ENCODE measurements at places on chromosomes 11 and 22.

GRCh38 chr11:72237112-72237931 is 6.7 kb downstream of the PHOX2A start:
- DNase-seq, result no peak

DNA sequence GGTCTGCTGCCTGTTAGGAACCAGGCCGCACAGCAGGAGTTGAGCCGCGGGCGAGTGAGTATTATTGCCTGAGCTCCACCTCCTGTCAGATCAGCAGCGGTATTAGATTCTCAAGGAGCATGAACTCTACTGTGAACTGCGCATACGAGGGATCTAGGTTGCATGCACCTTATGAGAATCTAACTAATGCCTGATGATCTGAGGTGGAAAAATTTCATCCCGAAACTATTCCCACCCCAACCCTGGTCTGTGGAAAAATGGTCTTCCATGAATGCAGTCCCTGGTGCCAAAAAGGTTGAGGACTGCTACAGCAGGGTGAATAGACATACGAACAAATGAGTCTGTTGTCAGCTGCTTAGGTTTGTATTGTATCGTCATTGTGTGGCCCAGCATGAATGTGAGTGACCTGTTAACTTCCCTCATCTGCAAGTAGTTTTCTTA is 29.8 kb downstream of the RNF141 start:
- no peak for DNase-seq

DNA sequence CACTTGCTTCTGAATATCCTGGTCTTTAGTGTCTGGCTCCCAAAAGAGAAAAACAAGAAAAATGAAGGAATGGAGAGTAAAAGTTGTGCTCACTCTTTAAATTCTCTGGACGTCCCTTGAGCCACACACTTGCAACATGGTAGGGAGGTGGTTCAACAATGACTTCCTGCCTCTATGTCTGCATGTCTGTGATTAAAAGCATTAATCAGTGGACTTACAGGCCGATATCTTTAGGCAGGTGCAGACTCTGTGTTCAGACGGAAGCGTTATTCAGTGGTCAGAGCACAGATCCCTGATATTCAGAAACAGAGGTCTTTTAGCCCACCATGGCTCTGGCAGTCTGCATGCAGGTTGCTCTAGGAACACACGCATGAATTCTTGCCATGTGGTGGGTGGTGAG is 1920.0 kb upstream of the RAG2 start:
- DNase-seq, result no peak

DNA sequence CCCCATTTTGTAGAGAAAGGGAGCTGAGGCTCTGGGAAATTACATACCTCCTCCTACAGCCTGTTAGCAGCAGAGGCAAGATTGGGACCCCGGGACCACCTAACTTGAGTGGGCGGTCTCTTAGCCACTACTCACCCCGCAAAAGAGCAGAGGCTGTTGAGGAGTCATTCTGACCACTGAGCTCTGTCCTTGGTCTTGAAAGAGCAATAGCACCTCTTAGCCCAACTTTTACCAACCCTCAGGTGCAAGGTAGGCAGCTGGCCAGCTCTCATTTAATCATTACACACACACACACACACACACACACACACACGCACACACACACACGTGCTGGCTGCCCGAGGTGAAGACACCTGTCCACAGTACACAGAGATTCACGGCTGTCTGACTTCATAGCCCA is 115.8 kb upstream of the ASPHD2 start:
- no peak for DNase-seq

DNA sequence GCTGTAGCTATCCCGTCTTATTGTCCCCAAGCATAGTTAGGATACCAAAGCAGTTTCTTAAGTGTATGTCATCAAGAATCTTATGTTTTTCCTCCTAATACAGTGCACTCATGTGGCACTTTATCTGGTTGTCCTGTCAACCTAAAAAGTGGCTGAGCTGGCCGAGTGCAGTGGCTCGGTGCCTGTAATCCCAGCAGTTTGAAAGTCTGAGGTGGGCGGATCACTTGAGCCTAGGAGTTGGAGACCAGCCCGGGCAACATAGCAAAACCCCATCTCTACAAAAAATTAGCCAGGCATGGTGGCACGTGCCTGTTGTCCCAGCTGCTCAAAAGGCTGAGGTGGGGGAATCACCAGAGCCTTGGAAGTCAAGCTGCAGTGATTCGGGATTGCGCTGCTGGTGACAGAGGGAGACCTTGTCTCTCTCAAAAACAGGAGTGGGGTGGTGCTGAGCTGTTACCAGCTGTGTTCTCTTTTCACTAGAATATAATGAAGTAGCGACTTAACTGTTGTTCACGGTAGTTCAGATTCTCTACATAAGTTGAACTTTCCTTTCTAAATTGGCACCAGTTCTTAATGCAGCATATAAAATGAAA is 48.1 kb downstream of the EP300 start:
- DNase-seq, result no peak

GRCh38 chr11:130145975-130146776 is 13.4 kb upstream of the ST14 start:
- DNase-seq, result no peak

- no peak for DNase-seq
Observed at GRCh38 chr11:73932781-73933180, 18.0 kb upstream of the DNAJB13 start.

GRCh38 chr22:25021976-25022711 is 69.6 kb downstream of the KIAA1671 start:
- no peak for DNase-seq

DNA sequence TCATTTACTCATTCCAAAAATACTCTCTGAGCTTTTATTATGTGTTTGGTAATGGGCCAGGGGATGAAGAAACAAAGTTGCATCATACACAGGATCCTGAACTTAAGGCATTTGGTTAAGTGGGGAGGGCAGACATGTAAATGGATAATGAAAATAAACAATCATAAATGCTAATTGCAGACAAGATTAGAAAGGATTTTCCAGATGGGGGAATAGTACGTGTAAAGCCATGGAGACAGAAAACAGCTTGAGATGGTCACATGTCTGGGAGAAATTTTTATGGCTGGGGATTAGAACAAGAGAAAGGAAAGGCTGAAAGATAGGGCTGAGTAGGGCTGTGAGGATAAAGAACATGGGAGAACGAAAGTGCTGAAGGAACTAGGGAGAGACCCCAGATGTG is 534.3 kb upstream of the LARGE1 start:
- DNase-seq, result no peak

DNA sequence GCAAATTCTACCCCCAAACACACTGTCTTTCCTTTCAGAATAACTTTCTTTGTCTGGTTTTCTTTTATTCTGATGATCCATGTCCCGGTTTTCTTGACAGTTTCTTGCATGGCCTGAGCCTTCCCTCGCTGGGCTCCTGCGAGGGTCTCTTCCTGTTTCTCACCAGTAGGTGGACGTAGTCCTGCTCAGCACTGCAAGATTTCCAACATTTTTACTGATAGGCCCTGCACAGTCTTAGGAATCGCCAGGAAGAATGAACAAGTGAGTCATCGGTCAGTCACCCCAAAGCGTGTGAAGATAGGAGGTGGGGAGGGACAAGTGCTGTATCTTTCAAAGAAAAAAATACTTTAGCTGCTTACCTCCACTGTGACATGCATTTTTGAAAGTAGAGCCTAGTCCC is 16.9 kb upstream of the KIRREL3 start:
- peak; percentile 55 for DNase-seq

DNA sequence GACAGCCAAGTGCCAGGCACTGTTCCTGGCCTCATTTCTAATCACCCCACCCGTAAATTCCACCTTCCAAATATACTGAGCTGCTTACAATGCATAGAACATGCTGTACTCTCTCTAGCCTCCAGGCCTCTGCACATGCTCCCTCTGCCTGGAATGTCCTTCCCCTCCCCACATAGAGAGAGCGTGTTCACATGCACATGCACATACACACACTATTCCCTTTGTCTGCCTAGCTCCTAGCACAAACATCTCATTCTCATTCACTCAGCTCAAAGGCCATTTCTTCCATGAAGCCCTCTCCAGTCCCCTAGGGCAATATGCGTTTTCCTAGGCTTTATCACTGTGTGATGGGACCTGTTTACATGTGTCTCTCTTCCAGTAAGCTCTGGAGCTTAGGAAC is 144.6 kb downstream of the WT1 start:
- no peak for DNase-seq

DNA sequence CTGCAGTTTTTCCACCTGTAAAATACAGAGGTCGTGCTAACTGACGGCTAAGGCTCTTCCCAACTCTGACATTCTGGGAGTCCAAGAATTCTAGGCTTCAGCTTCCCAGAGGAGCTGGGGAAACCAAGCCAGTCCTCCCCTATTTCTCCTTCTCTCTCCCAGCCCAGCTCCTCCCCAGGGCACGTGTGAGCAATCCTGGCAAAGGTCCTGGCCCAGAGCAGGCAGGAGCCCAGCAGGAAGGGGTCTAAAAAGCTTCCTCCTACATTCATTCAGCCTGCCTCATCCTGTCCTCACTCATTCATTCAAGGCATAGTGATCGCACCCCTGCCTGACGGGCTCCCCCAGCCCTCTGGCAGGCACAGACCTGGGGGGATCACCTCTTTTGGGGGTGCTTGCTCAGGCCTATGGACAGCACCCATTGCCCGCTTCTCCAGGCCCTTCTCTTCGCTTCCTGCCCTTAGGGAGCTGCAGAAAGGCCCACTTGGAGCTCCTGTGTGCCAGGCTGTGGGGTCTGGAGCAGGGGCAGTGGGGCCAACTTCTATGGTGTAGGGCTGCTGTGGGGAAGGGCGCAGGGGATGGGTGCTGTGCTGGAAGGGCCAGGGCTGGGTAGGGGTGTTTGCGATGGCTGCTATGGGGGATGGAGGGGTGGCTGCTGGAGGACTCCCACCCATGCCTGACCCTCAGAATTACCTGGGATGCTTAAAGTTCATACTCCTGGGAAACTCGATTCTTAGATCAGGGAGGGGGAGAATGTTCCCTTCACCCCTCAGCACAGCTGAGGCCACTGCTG is 9.8 kb downstream of the KCNC1 start:
- no peak for DNase-seq

GRCh38 chr11:12224537-12224893 is 114.1 kb downstream of the MICAL2 start:
- DNase-seq, result peak; percentile 58

- no peak for DNase-seq
Observed at GRCh38 chr22:23168391-23169042, 11.8 kb upstream of the BCR start.
